Stomach (tissue), 19 donors: ENCODE measurements at places on chromosomes 6 and 20.

DNA sequence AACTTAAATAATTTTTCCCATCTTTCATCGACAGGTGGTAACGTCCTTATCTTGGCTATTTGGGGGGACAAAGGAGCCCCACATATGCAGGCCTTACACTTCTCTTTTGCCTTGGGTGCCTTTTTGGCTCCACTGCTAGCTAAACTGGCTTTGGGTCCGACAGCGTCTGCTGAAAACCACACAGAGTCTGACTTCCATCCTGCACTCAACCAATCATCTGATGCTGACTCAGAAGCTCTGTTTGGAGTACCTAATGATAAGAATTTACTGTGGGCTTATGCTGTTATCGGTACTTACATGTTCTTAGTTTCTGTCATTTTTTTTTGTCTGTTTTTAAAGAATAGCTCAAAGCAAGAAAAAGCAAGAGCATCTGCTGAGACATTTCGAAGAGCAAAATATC, 178.5 kb downstream of the SLC16A10 start:
- no peak for DNase-seq

DNA sequence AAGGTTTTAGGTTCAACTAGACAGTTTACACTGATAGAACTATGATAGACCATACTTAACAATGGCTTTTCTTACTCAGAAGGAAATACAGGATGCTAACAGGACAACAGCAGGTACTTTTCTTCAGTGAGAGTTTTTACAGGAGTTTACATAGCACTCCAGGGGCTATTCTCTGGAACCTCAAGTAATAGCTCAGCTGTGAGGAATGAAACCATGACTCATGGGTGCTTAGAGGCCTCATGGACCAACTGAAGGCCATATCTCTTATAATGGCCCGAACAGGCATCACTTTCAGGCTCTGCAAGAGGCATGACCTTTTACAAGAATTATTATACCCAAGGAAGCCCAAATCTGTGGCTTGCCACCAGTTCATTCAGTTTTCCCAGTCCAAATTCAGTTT, 31.8 kb downstream of the TREML1 start:
- DNase-seq: no peak

DNA sequence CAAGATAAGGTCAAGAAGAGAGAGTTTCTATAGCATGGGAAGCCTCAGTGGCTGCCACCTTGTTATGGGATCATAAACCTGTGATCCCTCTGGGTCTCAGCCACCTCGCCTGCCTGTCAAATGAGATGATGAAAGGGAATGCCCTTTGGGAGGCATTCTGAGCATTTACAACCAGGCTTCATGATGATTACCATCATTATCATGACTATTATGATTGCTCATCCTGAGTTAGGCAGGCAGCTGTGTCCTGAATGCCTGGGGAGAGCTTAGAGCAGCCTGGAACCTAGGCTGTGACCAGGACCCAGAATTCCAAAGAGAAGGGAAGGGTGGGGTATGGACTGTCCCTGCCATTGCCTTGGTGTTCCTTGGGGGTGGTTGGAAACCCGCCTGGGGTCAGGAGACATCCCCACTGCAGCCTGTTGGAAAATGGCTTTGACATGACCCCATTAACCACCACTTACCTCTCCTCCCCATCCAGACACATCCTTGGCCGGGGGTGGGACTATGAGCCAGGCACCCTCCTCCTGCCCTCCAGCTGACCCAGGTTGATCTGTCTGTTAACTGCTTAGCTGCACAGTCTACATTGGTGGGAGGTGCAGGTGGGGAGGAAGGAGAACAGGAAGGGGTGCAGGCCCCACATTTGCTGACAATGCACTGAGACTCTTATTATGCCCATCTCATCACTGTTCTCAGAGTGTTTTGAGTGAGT, 51.9 kb downstream of the LRFN2 start:
- DNase-seq: no peak

GRCh38 chr6:16007146-16007545, 121.7 kb upstream of the MYLIP start:
- no peak for DNase-seq

DNA sequence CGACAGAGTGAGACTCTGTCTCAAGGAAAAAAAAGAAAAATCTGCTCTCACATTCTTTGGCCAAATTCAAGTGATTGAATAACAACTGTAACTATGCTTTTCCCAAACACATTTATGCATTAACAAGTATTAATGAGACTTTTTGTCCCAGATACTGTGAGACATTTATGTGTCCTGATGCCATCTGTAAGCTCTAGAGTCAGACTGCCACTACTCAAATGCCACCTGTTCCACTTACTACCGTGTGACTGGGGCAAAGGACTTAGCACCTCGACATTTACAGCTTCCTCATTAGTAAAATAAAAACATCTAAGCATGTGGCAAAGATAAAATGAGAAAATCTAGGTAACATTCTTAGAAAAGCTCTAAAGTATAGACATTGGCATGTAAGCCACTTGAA, 178.1 kb upstream of the MARCKS start:
- DNase-seq: no peak

GRCh38 chr6:74741646-74742045, 464.2 kb downstream of the COL12A1 start:
- DNase-seq: no peak

GRCh38 chr20:20553541-20553940, 158.9 kb downstream of the RALGAPA2 start:
- DNase-seq: no peak

DNA sequence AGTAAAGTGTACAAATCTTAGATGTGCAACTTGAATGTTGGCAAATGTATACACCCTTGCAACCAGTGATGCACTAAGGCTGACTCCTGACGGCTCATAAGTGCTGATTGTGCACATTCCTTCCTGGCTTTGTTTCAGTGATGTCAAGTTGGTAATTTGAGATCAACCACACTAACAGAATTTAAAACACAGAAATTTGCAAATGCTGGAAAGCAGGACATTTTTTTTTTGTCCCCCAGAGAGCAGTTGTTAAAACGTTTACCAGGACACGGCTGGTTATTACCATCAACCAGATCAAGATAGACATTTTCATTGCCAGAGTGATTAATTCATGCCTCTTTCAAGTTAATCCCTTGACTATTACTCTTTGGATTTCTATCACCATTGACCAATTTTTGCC, 735.6 kb downstream of the RFPL4B start:
- peak; percentile 36 for DNase-seq

DNA sequence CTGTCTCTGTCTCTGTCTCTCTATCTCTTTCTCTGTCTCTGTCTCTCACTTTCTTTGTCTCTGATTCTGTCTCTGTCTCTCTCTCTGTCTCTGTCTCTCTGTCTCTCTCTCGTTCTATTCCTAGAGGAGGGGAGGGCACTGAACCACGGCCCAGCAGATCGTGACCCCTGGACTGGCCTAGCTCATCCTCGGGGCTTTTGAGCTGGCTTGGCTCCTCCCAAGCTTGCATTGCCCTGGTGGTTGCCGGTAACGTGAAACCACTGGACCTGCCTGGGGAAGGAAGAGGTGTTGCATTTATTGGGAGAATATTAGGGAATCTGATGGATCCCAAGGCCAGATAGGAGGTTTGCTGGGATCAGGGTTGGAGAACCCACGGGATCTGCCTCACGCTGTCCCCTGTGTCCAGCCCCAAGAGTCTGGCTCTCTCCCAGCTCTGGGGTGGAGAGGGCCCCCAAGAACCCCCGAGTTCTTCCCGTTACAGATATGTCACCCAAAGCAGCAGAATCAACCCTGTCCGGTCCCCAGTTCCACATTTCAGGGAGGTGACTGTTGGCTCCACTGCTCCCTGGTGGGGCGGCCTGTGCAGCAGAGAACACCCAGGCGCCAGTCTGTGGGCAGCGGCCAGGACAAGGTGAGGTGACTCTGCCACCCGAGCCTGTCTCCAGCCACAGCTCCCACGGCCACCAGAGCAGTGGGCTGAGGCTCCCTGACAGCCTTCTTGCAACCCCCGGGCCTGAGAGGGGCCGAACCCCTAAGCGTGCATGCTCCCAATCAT, 228.3 kb downstream of the TTLL2 start:
- no peak for DNase-seq

DNA sequence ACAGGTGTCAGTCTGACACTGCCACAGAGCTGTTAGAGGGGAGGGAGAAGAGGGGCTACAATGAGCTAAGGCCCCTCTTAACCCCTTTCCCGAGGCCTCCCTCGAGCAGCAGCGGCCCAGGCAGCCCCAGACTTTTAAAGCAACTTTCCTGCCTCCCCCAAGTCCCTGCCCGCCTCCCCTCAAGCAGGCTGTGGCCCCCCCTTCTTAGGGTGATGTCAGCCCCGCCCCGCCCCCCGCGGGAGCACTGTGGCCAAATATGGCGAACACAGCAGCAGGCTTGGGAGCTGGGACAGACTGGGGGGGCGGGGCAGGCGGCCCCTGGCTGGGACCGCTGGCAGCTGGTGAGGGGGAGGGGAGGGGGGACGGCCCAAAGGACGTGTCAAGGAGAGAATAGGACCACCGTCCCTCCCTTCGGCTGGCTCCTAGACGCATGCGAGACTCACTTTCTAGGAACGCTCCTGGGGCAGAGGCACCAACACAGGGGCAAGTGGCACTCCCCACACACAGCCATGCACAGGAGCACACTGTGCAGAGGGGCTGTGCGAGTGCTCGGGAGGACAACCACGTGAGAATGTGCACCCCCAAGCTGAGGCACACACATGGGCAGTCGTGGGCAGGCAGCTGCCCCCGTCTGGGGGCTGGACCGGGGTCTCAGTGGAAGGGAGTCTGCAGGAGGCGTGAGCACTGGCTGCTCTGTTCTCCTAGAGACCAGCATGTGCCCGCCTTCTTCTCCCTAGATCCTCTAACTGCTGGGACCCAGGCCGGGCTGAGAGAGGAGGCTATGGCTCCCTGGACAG, 6.7 kb downstream of the TEAD3 start:
- DNase-seq: peak; percentile 94

DNA sequence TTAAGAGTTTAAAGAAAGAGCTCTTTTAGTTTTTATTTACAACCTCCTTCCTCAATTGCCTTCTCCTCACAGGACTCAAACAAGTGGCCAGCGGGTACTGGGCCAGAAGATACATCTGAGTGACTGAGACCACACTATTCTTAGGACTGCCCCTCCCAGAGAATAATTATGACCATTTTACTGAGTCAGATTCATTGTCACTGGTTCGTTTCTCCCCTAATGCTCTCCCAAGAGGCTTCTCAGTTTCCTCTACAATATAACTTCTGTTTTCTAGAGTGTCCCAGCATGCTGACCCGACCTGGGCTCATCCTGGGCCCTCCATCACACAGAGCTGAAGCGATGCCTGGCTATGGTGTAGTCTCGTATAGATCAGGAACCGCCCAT, 279.9 kb downstream of the CD83 start:
- no peak for DNase-seq

- no peak for DNase-seq
These were observed 253.0 kb downstream of the TBC1D7 start for GRCh38 chr6:13075141-13075845.

- no peak for DNase-seq
These were observed 22.6 kb downstream of the NEDD9 start for GRCh38 chr6:11209906-11210305.

GRCh38 chr6:26454631-26455030, 3.1 kb upstream of the BTN2A1 start:
- DNase-seq: no peak

DNA sequence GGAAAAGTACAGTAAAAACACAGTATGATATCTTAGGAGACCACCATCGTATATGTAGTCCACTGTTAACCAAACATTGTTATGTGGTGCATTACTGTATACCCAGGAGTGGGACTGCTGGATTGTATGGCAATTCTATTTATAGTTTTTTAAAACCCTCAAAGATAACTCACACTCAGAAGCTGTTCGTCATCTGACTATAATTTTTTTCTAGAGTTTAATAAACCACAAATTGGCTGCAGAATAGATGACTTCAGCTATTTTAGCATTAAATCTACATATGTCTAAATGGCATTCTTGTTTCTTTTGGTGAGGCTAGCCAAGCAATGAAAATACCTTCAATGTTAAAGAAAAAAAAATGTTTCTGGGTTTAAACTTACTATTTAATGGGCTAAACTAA, 134.2 kb upstream of the BMP5 start:
- DNase-seq: no peak

GRCh38 chr6:5457983-5458683, 196.8 kb downstream of the FARS2 start:
- no peak for DNase-seq

GRCh38 chr20:8144282-8145245, 12.5 kb downstream of the PLCB1 start:
- DNase-seq: no peak

- no peak for DNase-seq
These were observed 27.8 kb downstream of the ERMARD start for GRCh38 chr6:169779092-169779815.

GRCh38 chr6:156807028-156807427, 29.9 kb downstream of the ARID1B start:
- DNase-seq: no peak

DNA sequence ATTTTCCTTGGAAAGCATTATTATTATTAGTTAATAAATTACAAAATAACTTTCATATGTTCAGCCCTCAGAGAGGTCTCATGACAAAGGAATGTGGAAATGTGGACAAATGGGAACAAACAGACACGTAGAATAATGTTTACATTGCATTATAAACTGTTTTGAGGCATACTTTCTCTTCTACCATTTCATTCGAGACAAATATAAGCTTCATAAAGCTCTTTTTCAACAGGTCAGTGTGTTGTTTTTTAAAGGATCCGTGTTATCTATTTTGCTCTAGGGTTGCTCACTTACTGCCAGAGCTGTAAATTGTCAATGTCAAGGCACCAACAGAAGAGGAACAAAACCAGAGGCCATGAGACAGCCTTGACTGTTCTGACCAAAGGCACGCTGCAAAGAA, 256.8 kb downstream of the PHACTR1 start:
- peak; percentile 65 for DNase-seq

DNA sequence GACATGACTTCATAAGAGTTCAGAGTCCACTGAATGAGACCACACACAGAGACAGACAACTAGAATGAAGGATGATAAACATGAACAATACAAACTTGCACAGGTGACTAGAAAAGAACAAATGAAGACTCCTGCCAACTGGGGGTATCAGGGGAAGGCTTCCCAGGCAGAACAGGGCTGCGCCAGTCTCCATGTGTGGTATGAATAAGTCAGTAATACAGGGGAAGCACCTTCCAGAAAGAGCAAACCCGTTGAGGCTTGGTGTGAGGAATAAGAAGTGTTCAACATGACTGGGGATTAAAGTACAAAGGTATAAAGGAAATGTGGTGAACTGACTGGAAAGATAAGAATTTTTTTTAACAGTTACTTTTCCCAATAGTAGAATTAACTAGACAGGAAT, 3.7 kb upstream of the SLC17A2 start:
- no peak for DNase-seq

GRCh38 chr6:22413681-22414311, 117.0 kb upstream of the PRL start:
- no peak for DNase-seq

DNA sequence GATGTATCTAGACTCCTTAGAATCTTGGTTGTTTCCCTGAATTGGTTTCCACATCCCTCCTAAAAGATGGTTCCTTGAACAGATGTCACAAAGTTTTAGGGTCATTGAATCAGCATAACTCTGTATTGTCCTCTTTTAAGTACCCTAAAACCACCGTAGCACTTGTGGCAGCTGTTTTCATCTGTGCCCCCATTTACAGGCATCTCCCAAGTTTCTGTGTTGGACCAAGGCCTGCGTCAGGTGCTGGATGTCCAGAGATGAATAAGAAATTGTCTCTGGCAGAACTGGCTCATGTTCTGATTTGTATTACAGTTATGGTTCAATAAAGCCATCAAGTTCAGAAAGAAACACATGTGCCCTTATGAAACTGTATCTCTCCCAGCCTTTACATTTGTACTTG, 48.3 kb downstream of the CTNNBL1 start:
- DNase-seq: no peak

GRCh38 chr20:35001596-35002362, 46.1 kb downstream of the MYH7B start:
- DNase-seq: no peak

- DNase-seq: no peak
These were observed 10.7 kb downstream of the SUN5 start for GRCh38 chr20:32993496-32994050.
